ENCODE measurements at places on chromosomes 7 and 10. TPM values are rescaled to one million over a fixed set of nuclear protein-coding genes. Genes with fewer than 3 reads are reported as not detected.

DNA sequence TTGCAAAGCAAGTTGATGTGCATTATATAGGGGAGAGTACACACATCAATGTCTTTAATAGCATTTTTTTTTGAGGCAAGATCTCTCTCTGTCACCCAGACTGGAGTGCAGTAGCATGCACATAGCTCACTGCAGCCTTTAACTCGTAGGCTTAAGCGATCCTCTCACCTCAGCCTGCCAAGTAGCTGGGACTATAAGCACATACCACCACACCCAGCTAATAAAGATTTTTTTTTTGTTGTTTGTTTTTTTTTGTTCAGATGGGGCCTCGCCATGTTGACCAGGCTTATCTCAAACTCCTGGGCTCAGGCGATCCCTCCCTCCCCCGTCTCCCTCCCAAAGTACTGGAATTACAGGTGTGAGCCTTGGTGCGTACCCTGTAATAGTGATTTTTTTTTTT is 1.5 kb downstream of the UMAD1 start:
- H3K4me1 ChIP-seq, result peaks cover 18% of the 10 kb centered on the region
- H3K36me3 ChIP-seq, result peaks cover 4% of the 10 kb centered on the region

DNA sequence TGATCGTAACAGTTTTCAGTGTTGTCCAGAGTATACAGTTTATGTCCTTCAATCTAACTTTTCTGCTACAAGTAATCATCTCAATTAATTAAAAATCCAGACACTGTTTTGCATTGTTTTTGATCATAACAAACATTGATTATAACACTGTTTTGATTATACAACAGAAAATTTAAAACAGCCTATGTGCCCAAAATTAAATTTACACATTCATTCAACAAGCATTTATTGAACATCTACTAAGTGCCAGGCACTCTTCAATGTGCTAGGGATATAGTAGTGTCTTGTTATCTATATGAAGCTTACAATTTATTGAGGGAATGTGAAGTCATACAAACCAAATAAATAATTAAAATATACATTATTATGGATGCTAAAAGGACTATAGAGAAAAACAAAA is 10.6 kb downstream of the ELAPOR2 start:
- no peaks in the 10 kb centered on the region for H3K27me3 ChIP-seq
- peaks cover 9% of the 10 kb centered on the region for H3K36me3 ChIP-seq
- no peaks in the 10 kb centered on the region for H3K4me1 ChIP-seq
- H3K27ac ChIP-seq, result no peak overlapping the region

GRCh38 chr7:130632111-130632510 is 36.4 kb downstream of the COPG2 start:
- peaks cover 11% of the 10 kb centered on the region for H3K4me1 ChIP-seq
- no peaks in the 10 kb centered on the region for H3K27me3 ChIP-seq
- DNase-seq, result no peak

DNA sequence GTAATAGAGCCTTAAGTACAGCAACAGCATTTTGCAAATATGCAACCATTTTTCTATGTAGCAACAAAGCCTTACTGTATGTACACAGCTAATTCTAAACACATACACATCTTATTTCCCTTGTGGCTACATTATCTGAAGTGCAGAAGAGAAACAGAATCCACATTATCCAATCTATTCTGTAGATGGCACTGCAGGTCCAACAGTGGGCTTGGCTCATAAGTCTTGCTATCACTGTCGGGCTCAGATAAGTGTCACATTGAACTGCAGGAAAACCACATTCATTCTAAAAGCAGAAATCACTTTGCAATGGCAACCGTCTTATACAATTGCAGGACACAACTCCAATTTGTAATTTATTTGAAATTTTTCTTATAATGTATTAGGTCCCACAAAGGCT is 109.8 kb upstream of the NOBOX start:
- no peak overlapping the region for H3K4me3 ChIP-seq
- no peak overlapping the region for H3K27ac ChIP-seq
- peaks cover 2% of the 10 kb centered on the region for H3K27me3 ChIP-seq
- no peaks in the 10 kb centered on the region for H3K36me3 ChIP-seq
- H3K4me1 ChIP-seq, result no peaks in the 10 kb centered on the region

GRCh38 chr7:104179178-104179577 is 28.6 kb downstream of the ORC5 start:
- H3K4me3 ChIP-seq, result no peak overlapping the region
- H3K27ac ChIP-seq, result no peak overlapping the region
- H3K36me3 ChIP-seq, result peaks cover 28% of the 10 kb centered on the region

- DNase-seq, result no peak
- no peak overlapping the region for H3K4me3 ChIP-seq
- H3K4me1 ChIP-seq, result peaks cover 8% of the 10 kb centered on the region
Measured at GRCh38 chr10:24518411-24518810, 205.3 kb downstream of the ARHGAP21 start.

GRCh38 chr7:74439541-74439940 is 14.2 kb upstream of the GTF2IRD1 start:
- H3K4me3 ChIP-seq, result no peak overlapping the region
- peaks cover 3% of the 10 kb centered on the region for H3K27me3 ChIP-seq
- no peaks in the 10 kb centered on the region for H3K36me3 ChIP-seq
- no peak overlapping the region for H3K27ac ChIP-seq

- DNase-seq, result no peak
- no peaks in the 10 kb centered on the region for H3K27me3 ChIP-seq
- H3K27ac ChIP-seq, result peak overlapping the region; percentile 76
Measured at GRCh38 chr7:81111781-81112540, 193.1 kb upstream of the SEMA3C start.

GRCh38 chr10:127168261-127168660 is 28.1 kb downstream of the INSYN2A start:
- no peak overlapping the region for H3K27ac ChIP-seq
- H3K36me3 ChIP-seq, result no peaks in the 10 kb centered on the region
- H3K27me3 ChIP-seq, result no peaks in the 10 kb centered on the region
- H3K4me1 ChIP-seq, result peaks cover 6% of the 10 kb centered on the region
- H3K4me3 ChIP-seq, result no peak overlapping the region

- peaks cover 31% of the 10 kb centered on the region for H3K36me3 ChIP-seq
- peaks cover 20% of the 10 kb centered on the region for H3K4me1 ChIP-seq
- no peak for DNase-seq
- no peak overlapping the region for H3K27ac ChIP-seq
- no peak overlapping the region for H3K4me3 ChIP-seq
Measured at GRCh38 chr7:71419546-71420337, 287.8 kb downstream of the GALNT17 start.

GRCh38 chr10:47058961-47059391 is 147.7 kb downstream of the PTPN20 start:
- H3K4me1 ChIP-seq, result peaks cover 11% of the 10 kb centered on the region
- no peak for DNase-seq
- no peak overlapping the region for H3K4me3 ChIP-seq
- H3K27ac ChIP-seq, result no peak overlapping the region
- peaks cover 11% of the 10 kb centered on the region for H3K27me3 ChIP-seq

The PNLIP gene
- not detected for total RNA-seq

The EBLN1 gene
- not detected for total RNA-seq

The GIMAP6 gene
- total RNA-seq, result not detected

The PRLHR gene
- not detected for total RNA-seq

The OIT3 gene
- 0.17 TPM for total RNA-seq

The CARD11 gene
- total RNA-seq, result 1.7 TPM

The ACBD7 gene
- total RNA-seq, result 0.51 TPM

The SLC18A3 gene
- not detected for total RNA-seq

The SOSTDC1 gene
- not detected for total RNA-seq

Measured in chondrocyte (in vitro differentiated cells).